ENCODE measurements at places on chromosomes 4 and X.

DNA sequence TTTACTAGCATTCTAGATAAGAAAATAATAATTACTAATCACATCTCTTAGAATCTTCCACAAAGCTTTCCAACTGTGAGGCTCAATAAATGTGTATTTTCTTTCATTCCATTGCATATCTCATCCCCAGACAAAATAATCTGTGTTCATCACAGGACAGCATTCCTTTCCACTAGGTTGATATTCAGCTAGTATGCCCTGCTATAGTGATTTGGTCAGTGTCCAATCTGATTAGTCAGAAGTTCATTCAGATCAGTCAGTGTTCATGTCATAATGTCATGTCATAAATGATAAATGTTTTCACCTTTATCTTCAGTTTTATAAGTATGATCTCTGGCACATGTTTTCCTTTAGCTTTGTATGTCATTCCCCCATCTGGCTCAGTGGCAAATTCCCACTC is 611.4 kb downstream of the KCTD8 start:
- peak; percentile 73 for DNase-seq

- no peak for DNase-seq
Measured at GRCh38 chr4:81180916-81181315, 34.1 kb downstream of the PRKG2 start.

GRCh38 chrX:10090319-10090718 is 66.5 kb upstream of the CLCN4 start:
- peak; percentile 11 for DNase-seq

DNA sequence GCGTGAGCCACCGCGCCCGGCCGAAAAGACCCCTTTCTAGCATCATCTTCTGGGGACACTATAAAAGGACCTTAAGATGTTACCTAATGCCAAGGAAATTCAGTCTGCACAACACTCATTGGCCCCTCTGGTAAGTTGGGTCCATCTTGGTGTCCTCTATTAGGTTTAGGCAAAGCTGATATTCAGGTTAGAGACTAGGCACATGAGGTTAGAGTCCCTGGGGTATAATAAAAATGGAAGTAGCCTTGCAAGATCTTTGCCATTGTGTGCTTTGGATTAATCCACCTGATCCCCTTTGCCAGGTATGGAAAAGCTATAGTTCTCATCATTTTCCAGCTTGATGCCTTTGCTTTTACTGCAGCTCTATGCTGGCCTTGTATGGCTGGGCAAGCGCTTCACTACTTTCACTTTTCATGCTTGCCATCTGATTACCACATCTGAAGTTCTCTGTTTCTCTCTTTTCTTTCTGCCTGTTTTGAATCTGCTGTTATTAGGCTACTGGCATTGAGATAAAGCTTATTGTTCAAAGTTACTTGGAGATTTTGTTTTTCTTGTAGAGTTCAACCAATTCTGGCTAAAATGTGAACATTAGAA is 5.4 kb upstream of the ADH4 start:
- no peak for DNase-seq

DNA sequence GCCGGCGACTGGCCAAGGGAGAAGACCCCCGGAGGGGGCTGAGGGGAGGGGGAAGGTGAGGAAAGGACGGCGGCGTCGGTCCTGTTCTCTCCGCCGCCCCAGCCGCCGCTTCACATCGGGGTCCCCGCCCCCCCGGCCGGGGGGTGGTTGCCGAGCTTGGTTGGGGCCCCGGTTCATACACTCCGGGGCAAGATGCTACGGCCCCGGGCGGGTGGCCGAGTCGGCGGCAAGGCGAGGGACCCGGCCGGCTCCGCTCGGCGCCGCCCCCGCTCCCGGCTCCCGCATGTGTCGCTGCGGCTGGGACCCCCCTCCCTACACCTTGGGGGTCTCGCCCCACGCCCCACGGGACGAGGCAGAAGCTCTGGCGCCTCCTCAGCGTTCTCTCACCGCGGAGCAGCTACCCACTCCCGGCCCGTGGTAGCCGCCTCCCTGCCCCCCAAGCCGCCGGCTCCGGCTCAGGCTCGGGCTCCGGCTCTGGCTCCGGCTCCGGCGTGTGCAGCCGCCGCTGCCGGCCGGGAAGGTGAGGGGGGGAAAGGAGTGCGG is 461 bp downstream of the FBXW7 start:
- DNase-seq: no peak

DNA sequence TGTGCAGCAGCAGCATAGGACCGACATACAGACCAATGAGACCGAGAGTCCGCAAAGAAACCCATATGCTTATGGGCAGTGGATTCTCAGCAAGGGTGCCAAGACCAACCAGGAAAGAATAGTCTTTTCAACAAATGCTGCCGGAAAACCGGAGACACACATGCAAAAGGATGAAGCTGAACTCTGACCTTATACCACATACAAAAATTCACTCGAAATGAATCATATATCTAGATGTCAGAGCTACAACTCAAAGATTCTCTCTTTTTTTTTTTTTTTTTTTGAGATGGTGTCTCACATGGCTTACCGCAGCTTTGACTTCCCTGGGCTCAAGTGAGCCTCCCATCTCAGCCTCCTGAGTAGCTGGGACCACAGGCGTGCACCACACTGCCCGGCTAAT is 16.0 kb upstream of the MXD4 start:
- DNase-seq: no peak

GRCh38 chrX:2627272-2627867 is 63.7 kb upstream of the CD99 start:
- DNase-seq: peak; percentile 25

- peak; percentile 45 for DNase-seq
Measured at GRCh38 chr4:1927675-1928074, 56.5 kb downstream of the NSD2 start.

DNA sequence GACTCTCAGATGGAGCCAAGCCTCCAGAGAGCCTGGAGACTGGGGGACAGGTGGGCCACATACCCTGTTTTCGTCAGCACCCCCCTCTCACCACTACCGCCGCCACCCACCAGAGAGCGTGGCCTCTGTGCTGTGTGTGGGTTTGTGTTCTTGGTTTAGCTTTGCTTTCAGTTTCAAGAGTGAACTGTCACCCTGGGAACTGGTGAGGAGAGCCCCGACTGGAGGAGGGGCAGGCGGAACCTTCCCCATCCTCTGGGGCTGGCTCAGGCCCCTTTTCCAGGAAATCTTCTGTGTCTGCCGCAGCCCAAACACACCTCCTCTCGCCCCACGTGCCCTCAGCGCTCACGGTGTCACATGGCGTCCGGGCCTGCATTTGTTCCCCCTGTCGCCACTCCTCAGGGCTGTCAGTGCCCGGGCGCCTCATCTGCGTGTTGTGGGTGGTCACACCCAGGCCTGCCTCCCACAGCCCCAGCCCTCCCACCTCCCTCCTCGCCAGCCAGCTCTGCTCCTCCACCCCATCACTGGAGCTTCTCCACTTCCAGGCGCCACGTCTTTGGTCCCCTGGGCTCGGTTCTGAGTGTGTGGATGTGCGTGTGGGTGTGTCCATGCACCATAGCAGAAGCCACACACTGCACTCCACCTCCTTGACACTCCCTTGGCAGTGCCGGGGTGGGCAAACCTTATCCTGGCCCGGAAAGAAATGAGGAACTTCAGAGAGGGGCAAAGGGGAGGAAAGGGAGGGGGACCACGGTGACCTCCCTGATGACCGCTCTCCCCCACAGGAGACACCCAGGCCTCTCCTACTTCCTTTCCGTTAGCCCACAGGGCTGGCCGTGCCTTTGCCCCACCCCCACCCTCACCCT is 27.8 kb downstream of the ELF4 start:
- no peak for DNase-seq

GRCh38 chr4:102317459-102317858 is 27.8 kb downstream of the SLC39A8 start:
- DNase-seq: no peak

DNA sequence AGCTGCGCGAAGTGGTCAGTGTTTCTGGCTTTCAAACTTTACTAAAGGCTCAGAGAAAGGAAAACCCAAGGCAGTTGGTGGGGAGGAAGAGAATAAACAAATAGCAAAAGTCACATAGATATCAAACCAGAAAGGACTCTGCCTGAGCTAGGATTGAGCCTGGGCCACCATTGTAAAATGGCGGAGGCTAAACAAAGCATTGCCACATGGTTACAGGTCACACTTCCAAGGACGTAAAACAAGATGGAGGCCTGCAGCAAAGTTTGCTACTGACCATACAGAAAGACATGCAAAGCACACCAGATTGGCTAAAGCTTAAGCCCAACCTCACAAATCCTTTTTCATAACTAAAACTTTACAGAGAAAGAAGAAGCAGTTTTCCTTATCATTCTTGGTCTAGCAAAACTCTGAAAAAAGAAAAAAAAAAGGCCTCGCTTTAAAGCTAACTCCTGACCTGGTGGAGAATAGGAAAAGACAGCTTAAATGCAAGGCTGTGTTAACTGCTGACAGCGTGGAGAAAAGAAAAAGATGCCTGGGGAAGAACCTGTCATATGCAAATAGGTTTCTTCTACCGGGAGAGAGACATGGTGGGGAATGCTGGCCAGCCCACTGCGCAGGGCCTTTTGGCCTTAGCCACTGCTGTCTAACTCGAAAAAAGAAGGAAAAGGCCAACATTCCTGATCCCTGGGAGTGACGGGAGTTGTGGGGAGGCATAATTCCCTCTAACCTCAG is 81.8 kb upstream of the SMARCA5 start:
- no peak for DNase-seq

GRCh38 chr4:112589206-112589605 is 47.5 kb downstream of the ZGRF1 start:
- DNase-seq: peak; percentile 36

- DNase-seq: no peak
Measured at GRCh38 chr4:187993827-187994226, 1.7 kb upstream of the ZFP42 start.

DNA sequence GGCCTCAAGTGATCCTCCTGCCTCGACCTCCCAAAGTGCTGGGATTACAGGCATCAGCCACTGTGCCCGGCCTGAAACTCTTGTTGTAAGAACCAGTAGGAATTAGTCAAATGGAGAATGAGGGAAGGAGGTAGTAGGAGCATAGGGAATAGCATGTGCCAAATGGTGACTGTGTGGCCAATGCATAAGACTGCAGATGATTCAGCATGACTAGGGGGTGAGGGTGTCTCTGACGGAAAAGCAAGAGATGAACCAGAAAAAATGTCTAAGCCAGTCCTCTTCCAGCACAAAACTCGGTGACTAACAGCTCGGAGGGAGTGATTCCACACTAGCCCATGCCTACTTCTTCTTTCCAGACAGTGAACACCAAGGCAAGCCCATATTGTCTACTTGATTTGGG is 58.2 kb upstream of the DUSP21 start:
- DNase-seq: peak; percentile 71

GRCh38 chr4:55216863-55217635 is 91.7 kb upstream of the KDR start:
- DNase-seq: no peak

DNA sequence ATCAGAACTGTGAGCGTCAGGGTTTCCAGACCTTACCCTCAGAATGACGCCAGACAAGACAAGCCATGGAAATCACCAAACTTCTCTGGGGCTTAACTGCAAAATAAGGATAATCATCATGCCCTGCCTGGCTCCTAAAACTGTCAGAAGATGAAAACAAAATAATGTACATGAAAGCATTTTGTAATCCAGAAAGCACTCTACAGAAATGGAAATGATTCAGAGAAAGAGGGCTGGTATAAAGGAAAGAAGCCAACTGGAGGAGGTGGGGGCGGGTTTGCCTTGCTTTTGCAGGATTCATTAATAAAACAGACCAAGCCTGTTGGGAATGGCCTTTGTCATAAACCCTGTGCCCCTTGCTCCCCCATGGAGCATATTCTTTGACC is 47.3 kb downstream of the SEPSECS start:
- no peak for DNase-seq

DNA sequence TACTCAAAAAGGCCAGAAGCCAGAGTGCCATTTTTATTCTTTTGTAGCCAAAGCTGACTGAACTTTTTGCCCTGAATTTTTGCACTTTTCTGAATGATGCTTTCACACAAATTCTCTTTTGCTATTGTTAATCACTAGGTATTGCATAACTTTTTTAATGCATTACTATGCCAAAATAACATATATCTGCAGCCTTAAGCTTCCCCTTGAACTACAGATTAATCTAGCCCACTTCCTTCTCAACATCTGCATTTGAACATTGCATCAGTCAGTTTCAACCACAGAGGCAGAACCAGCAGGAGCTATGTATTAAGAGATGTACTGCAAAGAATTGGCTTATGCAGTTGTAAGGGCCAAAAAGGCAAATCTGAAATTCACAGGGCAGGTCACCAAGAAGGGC is 197.6 kb upstream of the GYPA start:
- no peak for DNase-seq

- no peak for DNase-seq
Measured at GRCh38 chr4:14812101-14812500, 190.2 kb upstream of the CPEB2 start.

- no peak for DNase-seq
Measured at GRCh38 chrX:148380107-148380506, 120.3 kb upstream of the AFF2 start.

DNA sequence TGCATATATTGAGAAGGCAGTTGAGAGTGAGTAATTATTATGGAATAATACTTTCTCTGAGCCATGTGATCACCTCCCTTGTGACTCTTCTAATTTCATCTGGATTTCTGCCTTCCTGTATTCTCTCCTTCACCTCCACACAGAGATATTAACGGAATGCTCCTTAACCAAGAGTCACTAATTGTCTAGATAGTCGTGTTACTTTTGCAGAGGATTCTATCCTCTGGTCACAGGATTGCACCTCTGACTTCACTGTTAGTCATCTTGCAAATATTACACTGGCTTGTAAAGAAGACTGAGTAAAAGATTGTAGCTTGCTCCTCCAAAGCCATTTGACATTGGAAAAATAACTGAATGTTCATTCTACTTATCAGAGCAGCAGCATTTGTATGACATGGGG is 160.9 kb downstream of the SH2D1A start:
- DNase-seq: no peak

DNA sequence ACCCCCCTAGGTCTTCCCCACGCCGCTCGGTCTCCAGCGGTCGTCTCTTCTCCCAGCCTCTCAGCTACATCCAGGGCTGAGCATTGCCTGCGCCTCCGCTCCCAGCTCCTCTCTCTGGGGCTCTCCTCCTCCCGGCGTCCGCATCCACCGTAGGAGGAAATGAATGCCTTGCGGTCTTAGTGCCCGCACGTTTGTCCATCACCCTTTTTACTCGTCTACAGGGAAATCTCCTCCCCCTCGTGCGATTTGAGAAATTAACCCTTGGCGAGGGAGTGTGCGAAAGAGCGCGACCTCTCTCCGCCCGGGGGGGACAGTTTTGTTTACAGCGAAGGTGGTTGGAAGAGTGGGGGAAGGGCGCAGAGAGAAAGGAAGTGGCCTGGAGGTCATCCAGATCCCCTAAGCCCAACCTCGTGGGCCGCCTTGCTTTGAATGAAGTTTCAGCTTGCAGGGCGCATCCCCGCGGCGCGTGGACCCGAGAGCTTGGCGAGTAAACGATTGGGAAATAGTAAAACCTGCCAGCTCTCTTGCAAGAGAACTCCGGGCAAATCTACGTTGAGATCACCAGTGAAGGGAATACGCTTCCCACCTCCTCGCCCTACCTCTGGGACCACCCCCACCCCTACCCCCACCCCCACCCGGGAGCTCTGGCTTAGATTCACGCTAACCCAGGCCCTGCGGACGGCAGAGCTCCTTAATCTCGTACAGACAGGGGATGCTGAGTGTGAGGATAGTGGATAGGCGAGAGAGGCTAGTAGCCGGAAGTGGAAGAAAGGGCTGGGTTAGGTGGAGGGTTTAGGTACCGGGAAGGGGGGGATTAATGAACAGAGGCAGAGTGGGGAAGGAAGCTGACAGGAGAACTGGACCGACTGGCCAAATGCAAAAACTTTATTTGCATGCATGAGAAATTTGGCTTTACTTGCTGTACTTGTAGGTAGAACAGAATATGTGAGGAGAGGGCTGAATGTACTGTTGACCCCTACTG is at the start of gene ELOVL6:
Gene ELOVL6, minus strand, starts transcription at position 181 of the 982 bp plus-strand sequence. CDS start 280 bp downstream, outside the sequence.
- DNase-seq: peak; percentile 88

GRCh38 chr4:78512357-78512920 is 39.1 kb upstream of the ANXA3 start:
- no peak for DNase-seq
